ENCODE measurements at places on chromosomes 16 and 17. TPM values are rescaled to one million over a fixed set of nuclear protein-coding genes. Genes with fewer than 3 reads are reported as not detected.

The PSMD12 gene
- 56.6 TPM for total RNA-seq

The CCL1 gene
- not detected for total RNA-seq

The SLC12A3 gene
- total RNA-seq, result not detected

The DOC2A gene
- total RNA-seq, result 2.7 TPM

The FBXW10 gene
- 0.55 TPM for total RNA-seq

DNA sequence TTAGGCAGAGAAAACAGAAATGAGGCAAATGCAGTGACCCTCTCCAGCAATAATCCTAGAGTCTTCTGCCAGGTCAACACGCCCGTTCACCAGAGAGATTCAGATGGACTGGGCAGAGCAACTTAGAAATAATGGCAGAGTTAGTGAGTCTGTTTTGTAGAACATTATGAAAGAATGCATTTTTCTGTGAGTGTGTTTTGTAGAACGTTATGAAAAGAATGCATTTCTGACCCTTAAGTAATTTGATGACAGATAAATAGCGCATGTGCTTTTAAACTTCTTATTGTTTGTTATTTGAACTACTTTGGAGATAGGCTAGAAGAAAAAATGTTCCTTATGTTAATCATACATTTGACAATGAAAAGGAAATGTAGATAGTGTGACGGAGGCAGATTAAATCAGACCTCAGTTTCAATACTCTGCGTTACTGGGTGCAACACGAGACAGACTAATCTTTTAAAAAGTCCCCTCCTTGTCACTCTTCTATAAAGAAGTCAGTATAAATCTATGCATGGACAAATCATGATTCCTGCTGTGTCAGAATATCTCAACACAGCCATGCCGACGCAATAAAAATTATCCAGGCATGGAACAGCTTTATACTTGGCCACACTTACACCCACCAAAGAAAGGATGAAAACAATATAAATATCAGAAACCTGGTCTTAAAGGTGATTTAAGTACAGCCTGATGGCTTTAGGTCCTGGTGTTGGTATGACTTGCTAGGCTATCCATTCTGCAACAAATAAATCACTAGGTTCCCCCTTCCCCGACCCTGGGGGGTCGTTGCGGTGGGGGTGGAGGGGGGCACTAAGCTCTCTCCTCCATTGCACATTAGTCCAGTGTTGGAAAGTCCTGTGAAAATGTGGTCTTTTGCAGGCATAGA lies 47.8 kb downstream of the MARCHF10 start:
- no peak for DNase-seq
- no peaks in the 10 kb centered on the region for H3K36me3 ChIP-seq
- no peak overlapping the region for H3K27ac ChIP-seq
- H3K27me3 ChIP-seq, result no peaks in the 10 kb centered on the region

DNA sequence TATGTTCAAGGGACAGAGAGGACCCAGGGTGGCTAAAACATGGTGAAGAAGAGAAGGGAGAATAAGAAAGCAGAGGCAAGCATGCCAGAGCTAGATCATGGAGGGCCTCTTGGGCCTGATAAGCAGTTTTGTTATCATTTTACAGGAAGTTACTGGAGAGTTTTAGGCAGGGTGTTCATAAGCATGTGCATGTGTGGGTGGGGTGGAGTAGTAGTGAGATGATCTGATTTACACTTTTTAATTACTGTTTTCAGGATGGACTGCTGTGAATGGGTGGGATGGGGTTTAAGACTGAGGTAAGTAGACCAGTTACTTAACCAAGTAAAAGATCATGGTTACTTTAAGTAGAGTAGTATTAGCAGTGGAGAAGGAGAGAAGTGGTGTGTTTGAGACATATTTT lies 173.6 kb downstream of the PHKB start:
- peaks cover 20% of the 10 kb centered on the region for H3K36me3 ChIP-seq
- no peaks in the 10 kb centered on the region for H3K4me1 ChIP-seq
- H3K4me3 ChIP-seq, result no peak overlapping the region
- H3K27me3 ChIP-seq, result no peaks in the 10 kb centered on the region
- no peak overlapping the region for H3K27ac ChIP-seq

GRCh38 chr17:36074365-36074764 lies 10.3 kb downstream of the CCL18 start:
- H3K4me3 ChIP-seq, result no peak overlapping the region
- DNase-seq, result no peak
- H3K36me3 ChIP-seq, result no peaks in the 10 kb centered on the region
- H3K27ac ChIP-seq, result no peak overlapping the region

- no peak overlapping the region for H3K27ac ChIP-seq
- H3K36me3 ChIP-seq, result no peaks in the 10 kb centered on the region
- peaks cover 19% of the 10 kb centered on the region for H3K27me3 ChIP-seq
- no peak for DNase-seq
- peaks cover 60% of the 10 kb centered on the region for H3K4me1 ChIP-seq
Observed at GRCh38 chr17:28715217-28715616, 2.5 kb downstream of the RAB34 start.

DNA sequence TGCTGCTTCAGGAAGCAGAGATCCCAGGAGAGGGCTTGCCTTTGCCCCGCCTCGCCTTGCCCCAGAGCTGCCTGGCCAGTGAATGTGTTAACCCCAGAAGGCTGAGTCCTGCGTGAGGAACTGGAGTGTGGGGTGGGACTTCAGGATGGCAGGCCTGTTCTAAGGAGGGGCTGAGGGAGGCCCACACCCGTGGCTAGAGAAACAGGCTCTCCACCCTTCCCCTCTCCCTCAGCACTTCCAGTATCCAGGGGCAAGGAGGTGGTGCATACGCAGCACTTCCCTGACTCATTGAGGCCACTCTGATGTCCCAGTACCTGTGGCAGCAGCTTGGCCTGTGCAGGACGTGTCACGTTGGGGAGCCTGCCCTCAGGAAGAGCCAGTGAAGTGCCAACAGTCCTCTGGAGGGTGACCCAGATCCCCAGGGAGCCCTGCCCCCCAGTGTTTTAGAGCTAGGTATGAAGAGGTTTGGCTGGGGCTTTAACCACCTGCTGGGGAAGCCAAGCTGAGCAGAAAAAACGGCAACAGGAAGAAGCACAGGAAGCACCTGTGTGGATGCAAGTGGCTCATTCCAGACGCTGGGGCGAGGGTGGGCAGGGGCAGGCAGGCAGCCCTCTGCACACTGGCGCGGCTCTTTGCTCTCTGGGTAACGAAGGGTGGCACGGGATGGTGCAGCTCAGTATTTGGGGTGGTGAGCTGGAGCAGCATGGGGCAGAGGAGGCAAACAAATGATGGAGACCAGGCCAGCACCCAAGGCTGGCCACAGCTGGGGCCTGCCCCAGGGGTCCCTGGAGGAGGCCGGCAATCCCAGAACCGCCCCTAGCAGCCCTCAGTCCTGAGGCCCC lies 14.7 kb upstream of the CTCF start:
- no peak overlapping the region for H3K4me3 ChIP-seq
- no peak overlapping the region for H3K27ac ChIP-seq
- DNase-seq, result no peak
- H3K36me3 ChIP-seq, result peaks cover 68% of the 10 kb centered on the region
- no peaks in the 10 kb centered on the region for H3K27me3 ChIP-seq

DNA sequence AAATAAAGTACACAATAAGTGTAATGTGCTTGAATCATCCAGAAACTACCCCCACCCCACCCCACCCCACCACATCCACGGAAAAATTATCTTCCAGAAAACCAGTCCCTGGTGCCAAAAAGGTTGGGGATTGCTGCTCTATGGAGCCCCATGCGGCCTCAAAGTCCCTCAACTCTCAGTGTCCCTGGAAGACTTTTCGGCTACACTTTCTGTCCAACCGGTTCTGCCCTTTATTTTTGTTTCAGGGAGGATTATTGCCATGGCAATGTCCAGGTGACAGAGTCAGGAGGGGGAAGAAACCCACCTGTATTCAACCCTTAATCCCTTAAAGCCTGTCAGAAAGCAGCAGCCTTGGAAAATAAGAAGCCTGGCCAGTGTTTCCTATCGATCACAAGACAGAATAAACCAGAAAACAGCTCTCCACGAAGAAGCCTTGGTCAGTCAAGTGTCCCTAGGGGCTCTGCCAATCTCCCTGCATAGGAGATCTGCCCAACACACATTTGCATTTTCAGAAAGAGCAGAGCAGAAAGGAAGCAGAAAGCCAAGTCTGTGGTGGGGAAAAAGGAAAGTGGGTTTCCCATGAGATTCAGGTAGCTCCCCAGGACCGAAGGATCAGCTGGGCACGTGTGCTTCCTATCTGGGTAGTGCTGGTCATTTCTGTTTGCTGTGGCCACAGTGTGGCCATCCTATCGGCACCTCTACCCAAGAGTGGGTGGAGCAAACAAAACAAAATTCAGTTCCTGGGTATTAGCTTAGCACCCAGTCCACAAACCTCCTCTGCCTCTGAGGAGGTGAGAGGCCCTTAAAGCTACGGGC lies 342.7 kb downstream of the SOX9 start:
- no peak overlapping the region for H3K4me3 ChIP-seq
- H3K27me3 ChIP-seq, result no peaks in the 10 kb centered on the region

DNA sequence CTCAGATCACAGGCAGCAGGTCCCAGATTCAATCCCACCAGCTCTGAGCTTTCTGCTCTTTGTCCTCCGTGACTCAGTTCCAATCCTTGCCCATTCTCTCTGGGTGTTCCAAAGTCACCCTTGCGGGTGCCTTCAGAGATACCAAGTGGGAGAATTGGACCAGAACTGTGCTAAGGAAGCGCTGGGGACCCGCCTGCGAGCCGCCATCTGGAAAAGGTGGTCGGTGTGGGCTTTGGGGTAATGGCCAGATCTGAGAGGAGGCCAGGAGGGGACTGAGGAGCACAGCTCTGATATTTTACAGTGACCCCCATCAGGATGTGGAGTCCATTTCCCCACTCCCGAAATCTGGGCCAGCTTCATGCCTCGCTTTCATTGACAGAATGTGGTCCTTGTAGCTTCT lies 152.6 kb downstream of the SDK2 start:
- no peak overlapping the region for H3K4me3 ChIP-seq
- H3K36me3 ChIP-seq, result no peaks in the 10 kb centered on the region
- no peaks in the 10 kb centered on the region for H3K4me1 ChIP-seq

DNA sequence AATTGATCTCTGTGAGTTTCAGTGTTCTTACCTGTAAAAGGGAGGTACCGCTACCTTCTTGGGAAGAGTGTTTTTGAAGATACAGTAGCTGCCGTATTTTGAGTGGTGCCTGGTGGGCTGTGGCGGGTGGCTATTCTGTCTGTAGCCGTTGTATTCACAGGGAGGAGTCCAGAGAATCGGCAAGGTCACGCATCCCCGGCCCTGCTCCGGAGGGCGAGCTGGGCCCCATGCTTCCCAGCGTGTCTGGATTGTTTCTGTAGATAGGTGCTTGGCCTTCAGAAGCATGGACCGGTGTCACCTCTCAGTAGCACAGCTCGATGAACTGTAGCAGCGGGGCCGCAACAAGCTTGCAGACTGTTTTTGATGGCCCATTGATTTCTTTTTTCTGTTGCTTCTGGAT lies 295.6 kb downstream of the CPPED1 start:
- no peaks in the 10 kb centered on the region for H3K27me3 ChIP-seq
- no peak for DNase-seq
- H3K36me3 ChIP-seq, result no peaks in the 10 kb centered on the region
- no peaks in the 10 kb centered on the region for H3K4me1 ChIP-seq

- no peaks in the 10 kb centered on the region for H3K4me1 ChIP-seq
- peaks cover 19% of the 10 kb centered on the region for H3K36me3 ChIP-seq
- DNase-seq, result no peak
- no peaks in the 10 kb centered on the region for H3K27me3 ChIP-seq
- H3K4me3 ChIP-seq, result no peak overlapping the region
Observed at GRCh38 chr16:50711862-50712559, 18.6 kb downstream of the NOD2 start.

DNA sequence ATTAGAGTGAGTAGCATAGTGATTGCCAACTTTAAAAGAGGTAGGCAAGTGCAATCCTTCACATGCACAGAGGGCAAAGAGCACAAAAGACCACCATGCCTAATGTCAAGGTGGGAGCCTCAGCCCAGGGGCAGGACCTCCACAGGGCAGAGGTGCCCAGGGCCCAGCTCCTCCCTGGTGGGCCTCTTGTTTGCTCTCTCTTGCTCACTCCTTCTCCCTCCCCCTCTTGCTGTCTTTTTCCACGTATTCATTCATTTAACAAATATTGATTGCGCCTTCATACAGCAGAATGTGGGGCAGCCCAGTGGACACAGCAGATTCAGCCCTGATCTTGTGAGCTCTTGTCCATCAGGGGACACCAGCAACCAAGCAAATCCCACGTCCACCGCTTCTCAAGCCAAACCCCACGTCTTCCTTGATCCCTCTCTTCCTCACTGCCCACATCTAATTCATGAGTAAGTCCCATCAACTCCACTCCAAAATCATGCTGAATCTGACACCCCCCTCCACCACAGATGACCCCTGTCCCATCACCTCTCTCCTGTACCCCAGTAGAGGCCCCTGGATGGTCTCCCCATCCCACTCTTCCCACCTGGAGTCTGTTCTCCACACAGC lies 44.1 kb upstream of the RPL38 start:
- no peaks in the 10 kb centered on the region for H3K4me1 ChIP-seq
- H3K36me3 ChIP-seq, result no peaks in the 10 kb centered on the region
- no peak overlapping the region for H3K4me3 ChIP-seq
- DNase-seq, result no peak
- H3K27me3 ChIP-seq, result no peaks in the 10 kb centered on the region

DNA sequence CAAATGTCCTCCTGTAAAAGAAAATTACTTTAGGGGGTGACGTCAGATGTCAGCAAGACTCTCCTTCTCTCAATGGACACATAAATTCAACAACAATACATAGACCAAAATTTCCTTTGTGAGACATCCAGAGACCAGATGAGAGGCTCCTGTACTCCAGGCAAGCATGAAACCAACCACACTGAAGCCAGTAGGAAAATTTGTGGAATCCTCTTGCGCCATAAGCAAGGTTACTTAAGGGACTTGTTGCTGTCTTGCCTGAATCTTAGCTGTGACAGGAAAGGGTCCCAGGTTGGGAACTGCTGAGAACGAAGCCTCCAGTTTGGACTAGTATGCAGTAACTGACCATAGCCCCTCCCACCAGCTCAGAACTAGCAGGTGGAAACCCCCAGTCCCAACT lies 56.0 kb downstream of the CEP112 start:
- H3K4me3 ChIP-seq, result no peak overlapping the region
- H3K27ac ChIP-seq, result no peak overlapping the region
- no peak for DNase-seq
- H3K27me3 ChIP-seq, result no peaks in the 10 kb centered on the region

GRCh38 chr16:22296225-22297113 lies 740 bp upstream of the POLR3E start:
- peak overlapping the region; percentile 45 for H3K4me3 ChIP-seq
- H3K27me3 ChIP-seq, result no peaks in the 10 kb centered on the region
- H3K4me1 ChIP-seq, result no peaks in the 10 kb centered on the region
- no peak overlapping the region for H3K27ac ChIP-seq
- no peaks in the 10 kb centered on the region for H3K36me3 ChIP-seq
- DNase-seq, result no peak
